Testis (tissue), 5 donors: ENCODE measurements at places on chromosomes 6 and 20.

DNA sequence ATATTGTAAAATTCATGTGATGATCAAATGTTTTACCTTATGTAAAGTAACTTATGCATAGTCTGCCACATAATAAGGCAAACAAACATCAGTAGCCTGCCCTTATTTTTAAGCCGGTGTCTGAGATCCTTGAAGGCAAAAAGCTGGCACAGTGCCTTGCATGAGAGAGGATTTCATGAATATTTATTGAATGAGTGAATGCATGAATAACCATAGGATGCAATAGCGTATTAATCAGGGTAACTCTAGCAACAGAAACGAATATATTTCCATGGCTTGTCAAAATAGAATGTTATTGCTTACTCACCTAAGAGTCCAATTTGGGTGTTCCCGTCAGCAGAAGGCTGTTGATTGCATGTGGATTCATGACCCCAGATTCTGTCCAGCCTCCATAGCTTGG lies 34.9 kb downstream of the BTBD3 start:
- DNase-seq, result no peak

DNA sequence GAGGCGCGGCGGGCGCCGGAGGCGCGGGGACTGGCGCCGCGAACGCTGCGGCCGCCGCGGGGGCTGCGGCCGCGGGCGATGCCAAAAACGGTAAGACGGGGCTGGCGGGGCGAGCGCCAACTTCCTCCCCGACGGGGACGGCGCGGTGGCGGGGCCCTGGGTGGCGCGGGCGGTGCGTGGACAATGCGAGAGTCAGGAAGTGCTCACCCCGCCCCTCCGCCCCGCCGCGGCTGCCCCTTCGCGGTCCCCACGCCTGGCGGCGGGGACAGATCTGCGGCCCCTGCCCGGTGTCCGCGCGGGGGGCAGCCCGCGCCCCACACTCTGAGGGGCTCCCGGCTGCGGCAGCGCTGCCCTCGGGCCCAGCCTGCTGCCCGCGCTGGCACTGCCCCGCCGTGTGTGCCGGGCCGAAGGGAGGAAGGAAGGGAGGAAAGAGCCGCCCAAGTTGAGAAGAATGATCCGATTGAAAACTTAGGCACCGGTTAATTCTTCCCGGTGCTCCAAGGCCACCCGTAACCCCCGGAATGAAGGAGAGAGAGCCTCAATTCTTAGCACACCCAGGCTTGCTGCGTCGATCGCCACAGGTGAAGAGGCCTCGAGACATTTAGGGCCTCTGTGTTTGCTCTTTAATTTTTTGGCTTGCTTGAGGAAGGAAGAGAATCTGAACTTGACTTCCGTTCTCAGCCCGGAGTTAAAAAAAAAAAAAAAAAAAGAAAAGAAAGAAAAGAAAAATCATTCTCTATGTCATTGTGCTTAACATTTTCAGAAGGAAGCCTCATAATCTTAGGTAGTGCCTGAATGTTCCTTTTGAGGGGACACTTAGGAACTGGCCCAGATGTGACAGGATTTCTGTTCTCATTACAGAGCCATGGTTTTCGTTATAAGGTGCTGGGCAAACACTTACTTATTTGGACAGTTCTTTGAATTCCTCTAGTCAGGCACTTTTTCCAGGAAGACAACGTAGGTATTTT lies 982 bp downstream of the HECA start:
- DNase-seq, result peak; percentile 61

GRCh38 chr6:84615113-84615850 lies 149.1 kb downstream of the TBX18 start:
- no peak for DNase-seq

GRCh38 chr6:80769106-80769505 lies 662.6 kb downstream of the BCKDHB start:
- DNase-seq, result no peak

- DNase-seq, result peak; percentile 91
Measured at GRCh38 chr6:32415521-32416019, 8.6 kb upstream of the BTNL2 start.

DNA sequence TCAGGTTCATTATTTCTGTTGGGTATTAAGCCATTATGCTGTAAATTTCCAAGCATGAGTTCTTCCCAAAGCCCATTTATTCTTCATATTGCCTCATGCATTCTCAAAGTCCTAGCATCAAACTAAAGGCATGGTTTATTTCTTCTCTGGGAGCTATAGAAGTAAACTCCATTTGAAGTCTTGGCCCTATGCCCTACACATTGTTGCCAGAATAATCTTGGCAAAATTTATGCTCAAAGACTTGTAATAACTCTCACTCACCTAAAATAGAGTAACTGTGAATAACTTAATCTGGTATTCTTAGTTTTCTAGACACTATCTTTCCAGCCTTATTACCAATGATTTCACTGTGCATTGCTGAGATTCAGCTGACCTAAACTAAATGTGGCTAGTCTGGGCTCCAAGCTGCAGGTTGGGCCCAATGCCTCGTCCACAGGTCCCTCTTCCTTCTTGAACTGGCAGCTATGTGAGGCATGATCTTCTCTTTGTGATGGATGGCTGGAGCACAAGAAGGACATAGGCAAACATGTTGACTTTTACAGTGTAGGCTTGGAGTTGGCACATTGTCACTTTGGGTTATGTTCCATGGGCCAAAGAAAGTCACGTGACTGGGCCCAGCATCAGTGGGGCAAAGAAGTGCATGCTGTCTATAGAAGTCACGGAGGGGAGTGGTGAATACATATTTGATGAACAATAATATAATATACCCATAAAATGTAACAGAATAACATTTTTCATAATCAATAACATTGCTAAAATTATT lies 39.1 kb upstream of the ANKEF1 start:
- no peak for DNase-seq

- DNase-seq, result peak; percentile 49
Measured at GRCh38 chr6:14046476-14047068, 71.0 kb upstream of the CD83 start.
